Fibroblast of skin of left biceps (primary cell): ENCODE measurements at places on chromosomes 6 and 20.

DNA sequence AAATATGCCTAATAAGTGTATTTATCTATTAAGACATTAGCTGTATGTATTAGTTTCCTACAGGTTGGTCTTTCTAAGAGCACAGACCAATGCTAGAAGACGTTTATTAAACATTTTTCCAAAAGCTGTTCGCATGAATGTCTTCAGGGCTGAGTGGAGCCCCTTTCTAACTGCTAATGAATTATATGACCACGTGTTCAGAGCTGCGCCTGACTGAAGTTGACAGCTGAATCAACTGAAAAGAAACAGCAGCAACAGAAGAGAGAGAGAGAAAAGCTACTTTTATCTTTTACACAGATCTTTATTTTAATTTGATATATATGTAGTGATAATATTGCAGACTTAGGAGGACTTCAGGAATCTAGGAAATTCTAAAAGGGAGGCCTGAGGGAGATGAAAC lies 75.2 kb upstream of the ARID1B start:
- DNase-seq: no peak

GRCh38 chr6:34897716-34898115 lies 8.7 kb downstream of the ANKS1A start:
- no peak for DNase-seq

DNA sequence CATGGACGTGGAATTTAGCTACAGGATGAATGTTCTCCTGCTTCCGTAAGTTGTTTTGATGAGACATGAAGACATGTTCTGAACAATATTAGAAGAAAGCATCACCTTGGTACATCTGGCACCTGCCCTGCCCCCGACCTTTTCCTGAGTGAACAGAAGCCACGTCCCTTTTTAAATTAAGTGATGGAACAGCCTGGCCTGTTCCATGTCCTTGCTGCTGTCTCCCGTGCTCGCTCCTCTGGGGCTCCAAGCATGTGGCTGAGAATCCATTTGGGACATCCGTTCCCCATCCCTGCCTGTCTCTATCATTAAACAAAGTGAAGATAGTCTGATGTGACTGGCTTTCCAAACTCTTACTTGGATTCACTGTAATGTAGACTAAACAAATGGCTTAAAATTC lies 36.4 kb downstream of the ERMARD start:
- DNase-seq: no peak

DNA sequence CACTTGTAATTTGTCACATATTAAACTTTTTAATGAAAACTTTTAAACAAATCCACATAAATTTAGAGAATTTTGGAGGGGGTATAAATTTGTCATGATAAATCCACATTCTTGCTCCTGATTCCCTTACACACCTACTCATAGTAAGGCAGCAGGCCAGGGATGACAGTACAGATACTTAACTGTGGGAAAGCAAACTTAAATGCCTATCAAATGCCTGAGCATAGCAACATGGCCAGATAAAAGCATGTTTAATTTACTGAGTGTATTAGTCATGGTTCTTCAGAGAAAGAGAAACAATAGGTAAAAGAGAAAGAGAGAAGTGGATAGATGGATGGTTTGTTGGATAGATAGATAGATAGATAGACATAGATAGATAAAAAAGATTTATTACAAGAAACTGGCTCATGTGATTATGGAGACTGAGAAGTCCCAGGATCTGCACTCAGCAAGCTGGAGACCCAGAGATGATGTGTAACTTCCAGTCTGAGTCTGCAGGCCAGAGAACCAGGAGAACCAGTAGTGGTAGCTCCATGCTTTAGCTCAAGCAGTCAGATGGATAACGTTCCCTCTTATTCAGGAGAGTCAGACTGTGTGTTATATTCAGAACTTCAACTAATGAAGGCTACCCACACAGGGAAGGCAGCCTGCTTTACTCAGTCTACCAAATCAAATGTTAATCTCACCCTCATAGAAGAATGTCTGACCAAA lies 15.9 kb upstream of the ADGRF1 start:
- no peak for DNase-seq

DNA sequence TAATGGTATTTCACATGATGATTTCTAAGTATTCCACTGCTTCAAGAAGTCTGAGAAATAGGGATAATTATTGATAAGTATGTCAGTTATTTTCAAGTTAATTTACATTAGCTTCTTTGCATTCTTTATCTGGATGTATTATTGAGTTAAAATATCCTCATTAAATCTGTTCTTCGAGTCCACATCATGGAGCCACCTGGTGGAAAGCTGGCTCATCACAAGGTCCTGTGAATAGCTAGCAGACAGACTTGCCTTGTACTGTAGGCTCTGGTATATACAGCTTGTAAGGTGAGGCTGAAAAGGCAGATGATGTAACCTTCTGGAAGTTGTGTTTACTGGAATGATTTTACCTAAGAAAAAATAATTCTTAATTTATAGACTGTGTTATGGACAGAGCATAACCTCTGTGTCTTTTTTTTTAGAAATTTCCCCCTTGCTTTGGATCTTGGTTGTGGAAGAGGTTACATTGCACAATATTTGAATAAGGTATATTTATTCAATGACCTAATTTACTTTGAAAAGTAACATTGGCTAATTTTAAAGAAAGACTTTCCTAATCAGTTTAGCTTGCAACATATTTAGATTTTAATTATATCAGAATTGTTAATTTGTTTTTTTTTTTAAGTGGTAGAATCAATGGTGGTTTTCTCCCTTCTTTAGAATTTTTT lies 3.5 kb downstream of the NDUFAF5 start:
- DNase-seq: no peak

- no peak for DNase-seq
These were observed 11.7 kb upstream of the NT5DC1 start for GRCh38 chr6:116088946-116089345.

- no peak for DNase-seq
These were observed 20.2 kb downstream of the MAP3K4 start for GRCh38 chr6:161011492-161012480.

DNA sequence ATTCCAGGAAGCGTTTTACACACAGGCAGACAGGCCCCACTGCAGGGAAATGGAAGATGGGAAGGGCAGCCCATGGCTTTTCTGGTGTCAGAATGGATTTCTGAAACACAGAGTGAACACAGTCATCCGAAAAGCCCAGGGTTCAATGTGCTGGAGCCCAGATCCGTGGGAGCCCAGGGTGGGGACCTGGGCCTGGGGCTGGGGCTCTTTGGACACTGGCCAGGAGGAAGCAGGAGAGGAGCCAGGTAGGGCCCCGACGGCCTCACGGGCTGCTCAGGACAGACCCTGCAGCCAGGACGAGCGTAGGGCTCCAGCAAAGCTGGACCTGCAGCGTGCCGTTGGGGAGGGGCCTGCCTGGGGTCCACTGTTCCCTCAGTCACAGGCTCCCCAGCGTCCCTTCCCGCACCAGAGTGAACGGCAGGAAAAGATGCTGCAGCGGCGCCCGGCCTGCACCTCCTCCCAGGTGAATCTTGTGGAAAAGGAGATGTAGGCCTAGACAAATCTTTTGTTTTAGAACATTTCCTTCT lies 24.3 kb upstream of the LSM14B start:
- no peak for DNase-seq

DNA sequence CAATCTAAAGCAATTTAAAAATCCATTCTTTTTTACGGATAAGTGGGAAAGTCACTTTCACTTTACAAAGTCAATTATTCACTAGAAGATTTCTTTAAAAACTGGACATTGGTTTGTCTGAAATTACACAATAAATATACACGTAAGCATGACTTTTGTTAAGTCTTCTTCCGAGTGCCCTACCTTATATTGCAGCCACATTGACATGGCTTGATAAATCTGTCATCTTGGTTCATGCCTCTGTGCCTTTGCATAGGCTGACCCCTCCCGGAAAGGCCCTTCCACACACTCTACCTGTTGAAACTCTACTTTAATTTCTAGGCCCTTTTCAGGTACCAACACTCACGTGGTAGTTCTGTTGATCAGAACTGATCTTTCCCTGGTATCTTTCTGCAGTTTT lies 104.1 kb downstream of the SH3BGRL2 start:
- DNase-seq: no peak

- DNase-seq: no peak
These were observed 57.1 kb upstream of the FUT9 start for GRCh38 chr6:95958686-95959085.

GRCh38 chr6:151071295-151071694 lies 168.5 kb upstream of the AKAP12 start:
- no peak for DNase-seq

DNA sequence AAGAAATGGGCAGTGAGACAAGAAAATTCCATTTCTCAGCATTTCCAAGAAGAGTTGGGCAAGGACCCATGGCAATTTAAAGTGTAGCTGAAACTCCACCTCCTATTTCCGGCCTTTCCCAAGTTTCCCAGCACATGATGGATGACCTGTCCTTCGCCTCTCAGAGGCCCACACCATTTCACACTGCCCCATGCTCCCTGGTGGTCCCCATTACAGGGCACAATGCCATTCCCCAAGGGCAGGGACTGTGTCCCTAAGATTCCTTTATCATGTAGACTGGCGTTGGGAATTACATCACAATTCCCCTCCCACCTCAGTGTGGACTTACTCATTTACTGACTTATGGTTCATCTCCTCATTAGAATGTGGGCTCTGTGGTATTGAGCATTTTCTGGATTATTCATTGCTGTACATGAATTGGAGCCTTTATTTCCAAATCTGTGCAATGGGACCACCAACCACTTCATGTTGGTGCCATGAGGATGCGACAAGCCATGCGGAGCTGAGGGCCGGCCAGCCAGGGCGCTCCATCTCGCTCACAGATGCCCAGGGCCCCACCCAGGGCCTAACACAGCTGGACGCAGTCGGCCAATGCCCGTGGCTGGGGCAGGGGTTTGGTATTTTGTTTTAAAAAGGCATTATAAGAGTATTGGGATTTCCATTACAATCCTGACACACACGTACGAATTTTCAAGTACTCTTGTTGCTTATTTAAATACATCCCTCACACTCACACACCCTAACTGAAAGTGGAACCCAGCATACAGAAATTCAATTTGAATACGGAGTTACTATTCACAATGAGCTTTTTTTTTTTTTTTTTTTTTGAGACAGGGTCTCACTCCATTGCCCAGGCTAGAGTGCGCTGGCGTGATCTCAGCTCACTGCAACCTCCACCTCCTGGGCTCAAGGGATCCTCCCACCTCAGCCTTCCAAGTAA lies 5.4 kb downstream of the ACSS1 start:
- DNase-seq: no peak

GRCh38 chr6:143397227-143398222 lies 53.0 kb downstream of the ADAT2 start:
- DNase-seq: peak; percentile 36

DNA sequence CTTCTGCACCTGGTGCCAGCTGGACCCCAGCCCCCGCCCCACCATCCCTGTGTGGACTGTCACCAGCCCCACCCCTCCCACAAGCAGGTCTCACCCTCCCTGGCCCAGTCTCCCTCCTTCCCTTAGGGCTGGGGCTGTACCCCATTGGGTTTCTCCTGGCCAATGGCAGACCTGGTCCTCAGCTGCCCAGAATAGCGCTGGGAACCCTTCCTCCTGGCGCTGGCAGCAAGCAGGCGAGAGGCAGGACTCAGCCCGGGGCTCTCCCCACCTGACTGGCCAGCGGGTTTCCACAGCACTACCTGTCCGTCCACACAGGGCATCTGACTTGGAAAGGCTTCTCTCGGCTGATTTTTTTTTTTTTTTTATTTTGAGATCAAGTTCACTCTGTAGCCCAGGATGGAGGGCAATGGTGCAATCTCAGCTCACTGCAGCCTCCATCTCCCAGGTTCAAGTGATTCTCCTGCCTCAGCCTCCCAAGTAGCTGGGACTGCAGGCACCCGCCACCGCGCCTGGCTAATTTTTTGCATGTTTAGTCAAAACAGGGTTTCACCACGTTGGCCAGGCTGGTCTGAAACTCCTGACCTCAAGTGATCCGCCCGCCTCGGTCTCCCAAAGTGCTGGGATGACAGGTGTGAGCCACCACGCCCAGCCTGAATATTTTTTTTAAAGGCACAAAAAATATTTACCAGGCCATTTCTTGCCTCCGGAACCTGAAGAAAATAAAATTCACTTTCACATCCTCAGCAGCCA lies 21.6 kb upstream of the CHRNA4 start:
- no peak for DNase-seq

- DNase-seq: no peak
These were observed 144.1 kb upstream of the KCNK16 start for GRCh38 chr6:39466631-39467030.

DNA sequence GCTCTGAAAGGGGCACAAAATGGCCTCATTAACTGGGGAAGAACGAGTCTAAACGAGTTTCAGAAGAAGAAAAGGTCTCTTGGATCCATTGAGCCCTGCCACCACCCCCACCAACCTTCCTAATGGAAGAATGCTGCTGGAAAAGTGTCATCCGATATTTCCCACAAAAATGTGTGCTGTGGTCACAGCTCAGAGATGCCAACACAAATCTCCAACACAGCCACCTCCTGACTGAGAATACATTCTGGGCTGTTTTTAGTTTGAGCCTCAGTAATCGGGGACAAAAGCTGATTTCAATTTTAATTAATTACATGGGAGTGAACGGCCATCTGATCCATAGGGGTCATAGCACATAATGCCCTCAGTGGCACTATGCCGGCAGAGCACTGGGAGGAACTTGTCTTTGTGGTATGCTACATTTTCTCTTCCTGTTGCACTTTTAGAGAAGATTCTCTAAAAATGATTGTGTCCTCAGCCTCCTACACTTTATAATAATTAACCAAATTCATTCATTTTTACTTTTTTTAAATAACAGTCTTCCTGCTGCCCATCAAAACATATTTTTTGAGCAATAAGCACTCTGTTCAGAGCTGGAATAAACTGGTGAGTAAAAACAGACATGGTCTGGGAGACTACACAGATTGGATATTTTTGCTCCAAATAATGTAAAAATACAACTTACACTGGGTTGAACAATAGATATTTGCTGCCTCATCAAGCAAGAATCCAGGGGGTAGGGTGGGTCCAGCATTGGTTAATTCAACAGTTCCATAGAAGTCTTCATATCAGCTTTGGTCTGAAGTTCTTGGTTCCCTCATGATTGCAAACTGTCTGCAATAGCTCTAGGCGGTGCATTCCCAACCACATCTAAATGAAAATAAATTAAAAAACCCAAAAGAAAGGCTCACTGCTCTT lies 143.6 kb upstream of the TMEM170B start:
- DNase-seq: peak; percentile 21

GRCh38 chr20:34637245-34638038 lies 39.5 kb downstream of the PIGU start:
- DNase-seq: no peak

- peak; percentile 20 for DNase-seq
These were observed 101.7 kb upstream of the FOXA2 start for GRCh38 chr20:22686097-22686496.

GRCh38 chr6:113674075-113674474 lies 183.1 kb upstream of the MARCKS start:
- DNase-seq: no peak

- DNase-seq: no peak
These were observed 16.8 kb downstream of the BCL2L1 start for GRCh38 chr20:31705598-31706597.

- DNase-seq: no peak
These were observed 23.0 kb downstream of the CEBPB start for GRCh38 chr20:50213531-50214106.

DNA sequence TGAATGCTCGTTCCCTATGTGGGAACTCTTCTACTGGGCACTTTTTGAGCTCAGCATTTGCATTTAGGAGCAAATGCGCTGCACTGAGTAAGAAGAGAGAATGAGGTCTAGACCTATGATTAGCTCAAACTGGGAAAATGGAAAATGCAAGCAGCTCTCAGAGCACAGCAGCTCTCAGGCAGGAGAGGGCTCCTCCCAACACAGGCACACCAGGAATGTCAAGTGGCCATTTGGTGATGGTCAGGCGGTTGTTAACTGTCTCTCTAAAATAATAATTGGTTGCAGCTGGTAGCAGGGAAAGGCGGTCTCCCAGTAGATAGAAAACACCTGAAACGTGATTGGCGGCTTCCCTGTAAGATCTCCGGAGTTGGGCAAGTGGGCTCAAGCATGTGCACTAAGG lies 162.0 kb upstream of the ECI2 start:
- no peak for DNase-seq
